ENCODE measurements at places on chromosomes 11 and 22.

DNA sequence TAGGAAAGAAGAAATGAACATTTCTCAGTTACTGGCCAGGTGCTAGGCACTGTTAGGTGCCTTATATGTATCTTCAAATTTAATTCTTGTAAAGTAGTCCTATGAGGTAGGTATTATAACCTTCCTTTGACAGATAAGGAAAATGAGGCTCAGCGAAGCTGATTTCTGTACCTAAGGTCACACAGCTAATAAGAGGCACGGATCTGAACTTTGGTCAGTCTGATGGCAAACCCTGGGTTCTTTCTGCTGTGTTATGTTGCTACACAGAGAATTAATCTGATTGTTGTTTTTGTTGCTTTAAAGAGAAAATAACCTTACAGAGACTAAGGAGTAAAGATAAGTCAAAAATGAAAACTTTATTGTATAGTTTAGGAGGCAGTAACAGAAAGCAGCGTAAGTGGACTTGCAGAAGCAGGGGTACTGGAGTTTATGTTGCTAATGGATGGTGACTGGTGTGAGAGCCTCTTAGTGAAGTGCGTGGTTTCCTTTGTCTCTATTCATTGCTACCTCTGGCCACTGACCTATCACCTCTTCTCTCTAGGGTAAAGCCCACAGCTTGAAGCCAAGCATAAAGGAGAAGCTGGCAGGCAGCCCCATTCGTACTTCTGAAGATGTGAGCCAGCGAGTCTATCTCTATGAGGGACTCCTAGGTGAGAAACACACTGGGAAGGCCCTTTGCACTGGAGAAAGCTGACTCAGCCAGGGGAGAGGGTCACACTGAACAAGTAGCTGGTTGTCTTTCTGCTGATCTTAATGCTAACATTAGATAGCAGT lies 38.3 kb downstream of the MADD start:
- no peak for DNase-seq

DNA sequence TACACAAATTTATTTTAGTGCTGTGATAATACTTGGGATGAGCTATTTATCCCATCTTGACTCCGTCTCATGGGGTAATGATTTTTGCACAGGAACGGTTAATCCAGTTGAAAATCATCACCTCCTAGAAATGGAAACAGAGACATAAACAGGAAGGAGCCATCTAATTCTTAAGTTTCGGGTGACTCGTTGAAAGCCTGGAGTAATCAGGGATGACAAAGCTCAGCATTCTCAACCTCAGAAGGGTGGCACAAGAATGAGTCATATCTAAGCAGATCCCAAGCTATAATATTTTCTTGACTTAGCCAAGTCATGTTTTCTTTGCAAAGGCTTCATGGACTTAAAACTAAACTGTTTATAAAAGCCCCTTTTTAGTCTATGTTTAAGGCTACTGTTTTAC lies 280.8 kb upstream of the CCDC90B start:
- no peak for DNase-seq

DNA sequence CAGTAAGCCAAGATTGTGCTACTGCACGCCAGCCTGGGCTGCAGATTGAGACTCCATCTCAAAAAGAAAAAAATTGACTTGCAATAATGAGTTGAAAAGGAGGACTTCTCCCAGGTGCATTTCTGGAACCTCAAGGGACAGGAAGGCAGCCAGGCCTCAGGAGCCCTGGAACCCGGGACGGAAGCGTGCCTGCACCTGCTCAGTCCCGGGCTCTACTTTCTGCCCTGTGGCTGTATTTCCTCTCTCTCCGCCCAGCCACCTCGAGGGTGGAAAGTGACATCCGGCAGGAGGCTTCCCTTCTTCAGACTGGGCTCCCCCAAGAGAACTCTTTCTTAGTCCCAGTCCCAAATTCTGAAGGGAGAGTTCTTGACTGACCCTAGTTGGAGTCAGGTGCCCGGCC lies 20.2 kb upstream of the GAL start:
- no peak for DNase-seq

- no peak for DNase-seq
Observed at GRCh38 chr22:47307326-47307725, 544.9 kb downstream of the TBC1D22A start.

GRCh38 chr11:68686486-68686885 lies 2.1 kb downstream of the GAL start:
- DNase-seq: no peak

- DNase-seq: no peak
Observed at GRCh38 chr11:1741741-1742140, 8.7 kb downstream of the IFITM10 start.

DNA sequence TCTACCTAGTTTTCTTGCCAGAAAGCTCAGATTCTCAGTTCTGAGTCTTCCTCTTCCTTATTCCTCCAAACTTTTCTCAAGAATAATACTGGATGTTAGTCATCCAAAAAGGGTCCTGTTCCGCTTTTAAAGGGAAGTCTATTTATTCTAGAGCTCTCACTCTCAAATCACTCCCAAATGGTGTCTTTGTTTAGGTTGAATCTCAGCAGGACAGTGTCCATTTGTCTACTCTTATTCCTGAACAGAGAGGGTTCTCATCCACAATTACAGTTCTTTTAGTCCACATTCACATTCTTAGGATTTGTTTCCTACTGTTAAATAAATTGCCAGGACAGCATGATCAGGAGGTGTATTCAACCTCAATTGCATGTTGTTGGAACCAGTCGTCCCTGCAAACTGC lies 61.3 kb downstream of the MUC15 start:
- DNase-seq: no peak

Measured in GOT3 (cell line).